Stimulated activated CD4-positive, alpha-beta T cell treated with anti-CD3 and anti-CD28 coated beads, Interleukin-15, amount 100 ng/mL, for 1 hour (primary cell): ENCODE measurements at places on chromosomes 7 and 10.

- DNase-seq = no peak
These were observed 128.5 kb downstream of the KIF20B start for GRCh38 chr10:89829887-89830269.

DNA sequence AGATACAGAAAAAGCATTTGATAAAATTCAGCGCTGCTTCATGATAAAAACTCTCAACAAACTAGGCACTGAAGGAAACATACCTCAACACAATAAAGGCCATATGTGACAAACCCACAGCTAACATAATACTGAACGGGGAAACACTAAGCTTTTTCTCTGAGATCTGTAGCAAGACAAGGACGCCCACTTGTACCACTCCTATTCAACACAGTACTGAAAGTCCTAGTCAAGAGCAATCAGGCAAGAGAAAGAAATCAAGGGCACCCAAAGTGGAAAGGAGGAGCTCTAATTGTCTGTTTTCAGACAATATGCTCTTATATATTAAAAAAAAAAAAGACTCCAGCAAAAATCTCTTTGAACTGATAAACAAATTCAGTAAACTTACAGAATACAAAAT, 13.3 kb downstream of the DIP2C start:
- no peak for DNase-seq

DNA sequence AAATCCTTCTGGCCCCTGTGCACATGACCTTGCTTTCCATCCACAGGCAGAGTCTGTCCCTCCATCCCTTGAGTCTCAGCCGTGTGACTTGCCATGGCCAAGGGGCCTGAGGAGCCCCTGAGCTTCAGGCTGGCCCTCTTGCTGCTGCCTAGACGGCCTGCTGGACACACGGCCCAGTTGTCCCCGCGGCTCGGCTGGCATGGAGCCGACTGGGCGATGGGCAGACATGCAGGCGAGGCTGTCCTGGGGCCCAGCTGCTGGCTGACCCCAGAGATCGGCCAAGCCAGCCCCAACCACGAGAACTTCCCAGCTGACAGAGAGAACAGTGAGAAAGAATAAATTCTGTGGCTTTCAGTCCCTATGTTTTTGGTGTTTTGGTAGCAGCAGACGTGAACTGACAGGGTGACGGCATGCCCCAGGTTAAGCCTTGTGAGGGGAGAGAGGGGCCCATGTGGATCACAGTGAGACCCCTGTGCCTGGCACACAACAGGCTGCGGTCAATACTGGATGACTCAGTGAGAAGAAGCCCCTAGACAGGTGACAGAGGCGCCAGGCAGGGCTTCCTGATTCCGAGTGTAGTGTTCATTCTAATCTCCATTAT, 11.7 kb downstream of the PRKAG2 start:
- DNase-seq = no peak

DNA sequence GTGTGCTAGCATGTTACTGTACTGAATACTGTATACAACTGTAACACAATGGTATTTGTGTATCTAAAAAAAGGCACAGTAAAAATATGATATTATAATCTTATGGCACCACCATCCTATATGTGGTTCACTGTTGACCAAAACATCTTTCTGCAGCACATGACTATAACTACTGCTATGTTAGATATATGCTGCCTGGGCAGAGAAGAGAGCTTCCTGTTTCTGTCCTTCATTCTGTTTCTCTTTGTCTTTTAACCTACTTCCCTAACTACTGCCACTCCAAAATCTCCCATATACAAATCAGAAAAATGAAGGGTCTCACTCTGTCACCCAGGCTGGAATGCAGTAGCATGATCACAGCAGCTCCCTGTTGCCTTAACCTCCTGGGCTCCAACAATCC, 8.8 kb upstream of the FGL2 start:
- no peak for DNase-seq

DNA sequence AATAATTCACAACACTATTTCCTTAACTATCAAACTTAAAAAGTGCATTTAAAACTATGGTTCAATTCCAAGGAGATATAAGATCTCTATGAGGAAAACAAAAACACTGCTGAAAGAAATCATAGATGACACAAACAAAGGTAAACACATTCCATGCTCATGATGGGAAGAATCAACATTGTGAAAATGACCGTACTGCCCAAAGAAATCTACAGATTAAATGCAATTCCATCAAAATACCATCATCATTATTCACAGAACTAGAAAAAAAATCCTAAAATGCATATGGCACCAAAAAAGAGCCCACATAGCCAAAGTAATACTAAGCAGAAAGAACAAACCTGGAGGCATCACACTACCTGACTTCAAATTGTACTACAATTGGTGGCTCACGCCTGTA, 159.9 kb upstream of the EEPD1 start:
- DNase-seq = no peak

- no peak for DNase-seq
These were observed 31.7 kb upstream of the ASL start for GRCh38 chr7:66043681-66044497.

DNA sequence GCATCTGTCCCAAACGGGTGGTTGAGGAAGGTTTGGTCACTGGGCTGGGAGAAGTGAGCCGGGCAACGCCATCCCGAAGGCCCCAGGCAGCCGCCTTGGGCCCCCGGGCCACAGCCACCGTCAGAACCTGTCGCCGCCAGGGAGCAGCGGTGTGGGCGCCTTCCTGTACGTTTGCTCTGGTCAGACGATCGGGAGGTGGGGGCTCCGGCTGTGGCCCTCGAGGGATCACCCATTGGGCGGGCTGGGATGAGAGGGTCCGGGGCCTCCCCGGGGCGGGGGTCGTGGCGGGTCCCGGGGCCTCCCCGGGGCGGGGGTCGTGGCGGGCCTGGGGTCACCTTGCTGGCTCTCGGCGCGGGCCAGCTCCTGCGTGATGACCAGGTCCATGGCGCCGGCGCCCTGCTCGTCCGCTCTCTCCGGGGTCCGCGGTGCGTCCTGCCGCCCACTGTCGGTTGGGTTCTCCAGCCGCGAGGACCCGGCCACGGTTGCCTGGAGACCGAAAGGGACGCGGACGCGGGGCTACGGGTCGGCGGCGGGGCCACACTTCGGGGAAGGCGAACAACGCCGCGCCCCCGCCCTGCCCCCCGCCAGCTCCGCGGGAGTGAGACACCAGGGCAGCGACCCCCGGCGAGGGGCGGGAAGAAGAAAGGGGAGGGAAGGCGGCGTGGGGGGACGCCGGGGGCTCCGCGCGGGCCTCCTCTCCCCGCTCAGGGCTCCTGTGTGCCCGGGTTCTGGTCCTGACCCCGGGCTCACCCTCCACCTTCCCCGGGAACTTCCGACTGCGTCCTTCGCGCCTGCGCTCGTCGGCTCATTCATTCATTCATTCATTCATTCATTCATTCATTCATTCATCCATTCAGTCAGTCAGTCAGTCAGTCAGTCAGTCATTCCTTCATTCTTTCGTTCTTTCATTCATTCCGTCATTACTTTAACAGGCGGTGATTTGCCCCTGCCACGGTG, at the start of gene CFAP46:
TSS of gene CFAP46 (minus strand) at position 470 of the 957 bp plus-strand sequence. CDS start at position 384, 86 bp downstream.
- DNase-seq = no peak

DNA sequence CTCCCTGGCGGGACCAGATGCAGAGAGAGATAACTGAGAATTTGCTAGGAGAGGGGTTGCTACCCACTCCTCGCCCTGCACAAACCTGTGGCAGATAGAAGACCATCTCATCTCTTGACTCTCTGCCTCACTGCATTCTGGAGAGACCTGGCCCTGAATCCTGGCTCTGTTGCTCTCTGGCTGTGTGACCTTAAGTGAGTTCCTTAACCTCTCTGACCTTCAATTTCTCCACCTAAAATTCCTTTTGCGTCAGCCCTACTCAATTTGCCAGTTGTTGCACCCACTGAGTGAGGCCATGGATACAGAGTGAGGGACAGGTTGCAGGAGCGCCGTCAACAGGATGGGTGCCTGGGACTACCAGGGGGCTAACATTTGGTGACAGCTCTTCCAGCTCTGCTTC, 5.2 kb downstream of the C10orf71 start:
- DNase-seq = no peak

DNA sequence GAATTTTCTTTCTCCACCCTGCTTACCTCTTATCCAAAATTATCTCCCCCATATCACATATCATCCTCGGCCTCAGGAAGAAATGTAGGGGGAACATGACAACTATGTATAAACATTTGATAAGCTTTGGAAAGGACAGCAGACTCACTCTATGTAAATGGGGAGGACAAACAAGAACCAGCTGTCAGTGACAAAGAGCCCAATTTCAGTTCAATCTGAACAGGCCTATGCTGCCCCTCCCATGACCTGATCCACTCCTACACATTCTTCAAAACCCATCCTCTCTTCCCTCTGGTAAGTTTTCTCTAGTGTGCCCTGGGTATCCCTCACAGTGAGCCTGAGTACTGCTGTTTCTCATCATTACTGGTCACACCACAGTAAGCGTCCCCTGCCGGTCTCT, 20.8 kb downstream of the FZD9 start:
- DNase-seq = no peak

GRCh38 chr7:135976312-135977006, 700 bp downstream of the MTPN start:
- no peak for DNase-seq

DNA sequence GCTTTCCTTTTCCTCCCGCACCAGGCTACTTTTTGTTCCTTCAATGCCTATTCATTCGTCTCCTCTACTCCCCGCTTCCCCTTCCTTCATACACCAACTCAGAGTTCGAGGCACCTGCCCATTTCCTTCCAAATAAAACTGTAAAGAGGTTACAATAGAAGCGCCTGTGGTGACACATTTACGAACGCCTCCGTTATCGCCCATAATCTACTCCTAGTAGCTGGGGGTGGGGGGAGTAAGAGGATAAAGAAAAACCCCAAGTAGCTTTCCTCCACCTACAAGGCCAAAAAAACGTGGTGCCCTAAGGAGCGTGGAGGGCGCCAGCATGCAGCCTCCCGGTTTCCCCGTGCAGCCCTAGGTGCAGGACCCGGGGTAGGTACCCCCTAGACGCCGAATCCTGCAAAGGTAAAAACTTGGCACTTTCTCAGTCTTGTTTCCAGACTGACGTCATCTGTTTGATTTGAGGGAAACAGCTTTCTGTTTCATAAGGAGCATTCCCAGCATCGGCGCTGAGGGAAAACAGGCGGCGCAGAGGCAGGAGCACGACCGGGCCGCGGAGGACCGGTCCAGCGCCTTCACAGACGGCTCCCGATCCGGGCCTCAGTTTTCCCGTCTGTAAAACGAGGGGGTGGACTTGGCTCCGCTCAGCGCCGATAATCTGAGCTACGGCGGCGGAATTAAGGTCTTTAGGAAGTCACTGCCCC, 922 bp downstream of the PPA1 start:
- DNase-seq = no peak

DNA sequence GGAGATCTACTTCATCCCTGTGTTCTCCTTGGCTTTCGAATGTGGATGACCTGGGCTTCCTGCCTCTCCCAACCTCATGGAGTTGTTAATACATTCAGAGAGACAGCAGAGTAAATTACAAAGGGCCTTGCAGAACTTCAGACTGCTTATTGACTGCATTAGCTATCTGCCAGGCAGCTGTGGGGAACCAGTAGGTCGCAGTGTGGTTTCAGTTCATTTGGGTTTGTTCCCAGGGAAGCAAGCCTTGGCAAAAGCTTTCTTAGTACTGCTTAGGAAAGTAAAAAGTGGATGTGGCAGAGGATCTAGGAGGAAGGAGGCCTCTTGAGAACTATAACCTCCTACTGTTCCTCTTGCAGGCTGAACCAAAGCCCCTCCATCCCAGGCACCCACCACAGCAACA, 9.2 kb downstream of the NPFFR1 start:
- no peak for DNase-seq

- DNase-seq = no peak
These were observed 336.7 kb upstream of the NPVF start for GRCh38 chr7:25565002-25565401.

DNA sequence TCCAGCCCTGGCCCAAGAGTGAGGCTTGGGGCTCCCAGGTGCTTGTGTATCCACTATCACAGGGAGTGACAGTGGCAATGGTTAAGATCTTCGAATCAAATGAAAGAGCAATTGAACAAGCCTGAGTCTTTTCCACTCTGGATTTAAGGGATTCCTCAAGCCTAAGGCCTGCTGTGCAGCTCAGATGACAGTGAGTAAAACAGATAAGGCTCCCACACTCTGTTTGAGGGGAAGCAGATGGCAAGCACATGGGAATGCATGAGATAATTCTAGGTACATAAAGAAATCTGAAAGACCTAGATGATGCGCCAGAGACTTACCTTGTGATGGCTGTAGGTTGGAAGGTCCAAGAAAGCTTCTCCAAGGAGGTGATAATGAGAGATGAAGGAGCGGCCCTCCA, 95.0 kb downstream of the LRRC18 start:
- DNase-seq = no peak

DNA sequence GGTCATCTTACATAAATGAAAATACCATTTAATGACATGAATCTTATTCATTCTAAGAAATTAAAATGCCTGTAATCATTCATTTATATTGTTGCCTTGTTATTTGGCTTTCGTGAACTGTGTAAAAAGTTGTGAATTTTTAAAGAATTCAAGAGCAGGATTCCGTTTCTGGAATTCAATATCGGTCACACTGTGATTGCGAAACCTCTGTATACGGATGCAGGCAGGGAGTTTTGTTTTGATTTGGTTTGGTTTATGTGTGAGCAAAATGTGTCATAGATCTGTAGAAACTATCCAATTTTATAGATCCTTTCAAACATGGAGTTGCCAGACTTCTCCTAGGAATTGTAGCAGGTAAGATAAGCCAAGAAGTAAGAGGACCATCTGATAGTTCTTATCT, 441.4 kb downstream of the DPP6 start:
- no peak for DNase-seq

GRCh38 chr7:110522761-110523200, 568.1 kb upstream of the LRRN3 start:
- no peak for DNase-seq

- no peak for DNase-seq
These were observed 2.3 kb upstream of the SMIM30 start for GRCh38 chr7:113120647-113121046.

GRCh38 chr10:52082307-52082706, 231.8 kb upstream of the DKK1 start:
- DNase-seq = no peak

DNA sequence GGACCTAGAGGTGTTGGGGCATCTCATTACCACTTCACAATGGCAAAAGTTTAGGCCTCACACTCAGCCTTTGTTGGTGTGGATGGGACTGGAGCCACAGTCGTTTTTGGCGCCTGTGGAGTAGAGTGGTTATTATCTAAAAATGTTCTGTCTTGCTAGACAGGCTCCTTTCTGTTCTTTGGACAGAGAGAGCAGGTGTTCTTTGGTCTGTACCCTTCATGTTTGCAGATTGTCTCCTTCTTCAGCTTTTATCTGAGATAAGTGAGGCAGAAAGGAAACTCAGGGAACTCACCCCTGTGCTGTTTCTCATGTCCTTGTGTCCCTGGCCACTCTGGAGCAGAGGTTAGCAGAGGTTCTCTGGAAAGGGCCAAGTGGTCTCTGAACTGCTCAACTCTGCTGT, 103.7 kb downstream of the CCNY start:
- no peak for DNase-seq
